ENCODE measurements at places on chromosomes 6 and 20.

DNA sequence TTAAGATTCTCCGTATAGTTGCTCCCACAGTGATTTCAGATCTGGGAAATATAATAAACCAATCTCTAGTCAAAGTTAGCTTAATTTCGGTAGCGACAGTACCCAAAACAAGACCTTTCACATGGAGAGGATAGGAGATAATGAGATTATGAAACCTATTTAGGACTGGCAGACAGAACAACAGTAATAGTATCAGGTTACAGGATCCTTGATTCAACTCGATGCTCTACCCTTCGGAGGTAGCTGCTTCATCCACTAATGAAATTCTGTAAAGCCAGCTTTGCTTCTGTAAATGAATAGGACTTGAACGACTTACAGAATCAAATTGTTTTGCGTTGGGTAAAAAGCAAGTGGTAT is 534 bp upstream of the AKIRIN2 start:
- DNase-seq: no peak

DNA sequence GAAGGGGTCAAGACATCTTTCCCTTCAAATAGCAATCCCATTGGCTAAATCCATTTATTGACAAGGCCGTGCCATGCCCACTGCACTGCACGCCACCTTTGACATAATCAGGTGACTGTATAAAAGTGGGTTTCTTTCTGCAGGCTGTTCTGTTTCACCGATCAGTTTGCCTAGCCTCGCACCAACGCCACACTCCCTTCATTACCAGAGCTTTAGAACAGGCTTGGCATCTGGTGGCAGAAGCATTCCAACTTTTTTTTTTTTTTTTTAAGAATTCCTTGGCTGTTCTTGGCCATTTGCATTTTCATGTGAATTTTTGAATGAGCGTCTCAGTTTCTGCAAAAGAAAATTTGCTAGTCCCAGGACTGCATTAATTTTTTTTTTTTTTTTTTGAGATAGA is 78.1 kb downstream of the PPP1R3G start:
- no peak for DNase-seq

DNA sequence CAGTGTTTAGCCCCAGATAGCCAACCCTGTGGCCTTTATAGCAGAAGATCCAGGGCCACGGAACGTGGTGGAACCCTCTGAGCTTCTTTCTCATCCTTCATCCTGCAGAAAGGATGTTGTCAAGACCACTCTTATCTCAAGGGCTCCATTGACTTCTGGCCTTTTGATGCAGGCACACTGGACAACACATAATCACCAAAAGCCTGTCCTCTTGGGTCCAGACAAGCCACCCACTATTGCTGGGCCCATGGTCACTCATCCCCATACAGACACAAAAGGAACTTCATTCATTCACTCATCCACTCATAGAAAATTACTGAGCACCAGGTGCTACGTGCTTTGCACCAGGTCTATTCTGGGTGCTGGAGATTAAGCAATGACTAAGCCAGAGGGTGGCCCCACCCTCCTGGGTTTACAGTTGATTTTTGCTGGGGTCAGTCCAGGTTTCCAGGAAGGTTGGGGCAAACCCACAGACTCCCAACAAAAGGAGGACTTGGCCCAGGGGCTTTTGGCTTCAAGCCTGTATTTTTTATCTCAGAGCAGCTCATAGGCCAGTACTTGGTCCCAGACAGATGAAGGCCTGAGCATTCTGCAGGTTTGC is 2.4 kb downstream of the CST8 start:
- no peak for DNase-seq

DNA sequence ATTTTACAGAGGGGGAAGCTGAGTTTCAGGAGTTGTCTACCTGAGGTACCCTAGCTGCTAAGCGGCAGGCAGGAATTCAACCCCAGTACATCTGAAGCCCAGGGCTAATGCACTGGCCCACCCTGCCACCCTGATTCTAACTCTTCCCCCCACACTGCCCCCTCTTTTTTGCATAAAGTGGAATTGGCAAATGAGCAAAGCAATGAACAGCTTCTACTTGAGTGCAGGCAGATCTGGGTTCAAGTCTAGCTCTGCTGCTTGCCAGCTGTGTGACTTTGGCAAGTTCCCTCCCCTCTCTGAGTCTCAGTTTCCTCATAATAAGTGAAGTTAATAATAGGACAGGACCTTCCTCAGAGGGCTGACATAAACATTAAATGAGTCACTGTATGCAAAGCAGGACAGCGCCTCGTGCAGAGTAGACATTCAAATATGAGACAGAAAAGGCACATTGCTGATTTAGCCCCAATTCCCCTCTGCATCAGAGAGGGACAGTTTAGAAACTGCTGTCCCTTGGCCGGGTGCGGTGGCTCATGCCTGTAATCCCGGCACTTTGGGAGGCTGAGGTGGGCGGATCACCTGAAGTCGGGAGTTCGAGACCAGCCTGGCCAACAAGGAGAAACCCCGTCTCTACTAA is 4.7 kb downstream of the ADA start:
- DNase-seq: peak; percentile 95

DNA sequence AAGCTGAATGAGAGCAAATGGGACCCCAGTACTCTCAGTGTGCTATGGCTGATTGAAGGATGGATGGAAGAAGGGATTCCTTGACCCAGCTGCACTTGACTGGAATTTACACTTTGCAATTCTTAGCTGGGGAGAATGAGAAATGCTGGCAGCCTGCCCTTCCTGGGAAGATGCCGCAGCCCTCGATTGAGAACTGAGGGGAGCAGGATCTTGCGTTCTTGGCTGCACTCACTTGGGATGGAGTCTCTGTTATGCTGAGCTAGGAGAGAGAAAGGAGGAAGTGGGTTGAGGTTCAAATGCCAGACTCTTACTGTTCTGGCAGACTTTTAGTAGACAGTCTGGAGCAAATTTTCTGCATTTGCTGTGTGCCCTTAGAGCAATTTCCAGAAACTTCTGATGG is 221.2 kb downstream of the FNDC1 start:
- no peak for DNase-seq

DNA sequence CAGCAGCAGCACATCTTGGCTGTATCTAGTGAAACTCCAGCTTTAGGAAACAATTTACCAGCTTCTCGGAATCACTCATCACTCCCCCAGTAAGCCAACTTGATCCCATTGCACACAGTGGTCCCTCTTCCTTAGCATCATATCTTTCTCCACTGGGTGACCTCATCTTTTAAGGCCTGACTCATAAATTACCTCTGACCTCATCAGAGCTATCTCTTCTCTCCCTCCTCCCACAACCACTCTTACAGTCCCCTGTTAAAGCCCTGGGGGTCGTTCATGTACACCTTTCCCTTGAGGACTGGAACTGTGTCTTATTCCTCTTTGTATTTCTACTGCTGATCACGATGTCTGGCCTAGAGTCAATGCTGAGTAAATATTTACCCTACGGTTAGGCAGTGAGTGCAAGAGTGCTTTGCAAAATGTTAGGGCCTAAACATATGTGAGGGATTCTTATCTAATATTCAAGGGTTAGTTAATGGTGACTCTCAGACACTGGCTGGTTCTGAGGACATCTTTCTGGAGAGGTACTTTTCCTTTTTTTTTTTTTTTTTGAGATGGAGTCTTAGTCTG is 187.2 kb downstream of the LRFN2 start:
- DNase-seq: no peak

DNA sequence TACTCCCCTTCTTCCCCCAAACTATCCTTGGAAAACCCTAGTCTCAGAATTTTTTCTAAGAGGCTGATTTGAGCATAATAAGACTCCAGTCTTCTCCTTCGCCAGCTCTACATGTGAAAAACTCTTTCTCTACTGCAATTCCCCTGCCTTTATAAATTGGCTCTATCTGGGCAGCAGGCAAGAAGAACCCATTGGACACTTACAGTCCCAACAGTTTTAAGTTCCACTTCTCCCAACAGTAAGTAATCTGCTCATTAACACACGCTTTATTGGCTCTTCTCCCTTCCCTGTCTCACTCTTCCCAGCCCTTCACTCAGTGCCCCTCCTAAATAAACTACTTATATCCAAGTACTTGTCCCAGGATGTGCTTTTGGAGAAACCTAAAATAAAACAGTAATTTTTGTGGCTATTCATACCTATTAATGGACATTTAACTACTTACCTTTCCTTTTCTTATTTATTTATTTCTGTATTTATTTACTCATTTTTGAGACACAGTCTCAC is 11.1 kb upstream of the DDR1 start:
- no peak for DNase-seq

DNA sequence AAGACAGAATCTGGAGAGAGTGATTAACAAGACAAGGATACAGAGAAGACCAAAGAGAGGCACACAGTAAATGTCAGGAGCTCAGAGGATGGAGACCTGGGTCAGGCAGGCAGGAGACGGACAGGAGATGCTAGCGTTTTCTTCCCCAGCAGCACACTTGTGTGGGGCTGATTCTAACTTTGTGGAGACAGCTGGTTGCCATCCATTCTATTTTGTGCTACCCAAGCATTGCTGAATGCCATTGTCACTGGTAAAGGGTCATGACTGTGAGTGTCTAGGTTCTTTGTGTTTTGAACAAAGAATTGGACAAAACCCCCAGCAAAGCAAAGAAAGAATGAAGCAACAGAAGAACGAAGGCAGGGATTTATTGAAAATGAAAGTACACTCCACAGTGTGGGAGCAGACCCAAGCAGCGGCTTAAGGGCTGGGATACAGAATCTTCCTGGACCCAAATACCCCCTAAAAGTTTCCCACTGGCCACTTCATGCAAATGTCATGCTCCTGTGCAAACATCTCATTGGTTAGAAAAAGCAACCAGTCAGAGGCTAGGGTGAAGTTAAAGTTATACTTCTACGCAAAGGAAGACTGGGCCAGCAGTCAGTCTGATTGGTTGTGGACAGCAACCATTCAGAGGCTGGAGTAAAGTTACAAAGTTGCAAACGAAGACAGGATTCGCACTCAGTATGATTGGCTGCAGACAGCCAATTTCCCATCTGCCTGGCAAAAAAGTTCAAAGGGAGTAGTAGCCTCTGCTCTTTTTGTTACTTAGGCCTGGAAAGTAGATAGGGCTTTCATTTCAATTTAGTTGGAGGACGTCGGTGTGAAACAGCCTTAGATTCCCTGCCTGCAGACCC is 17.5 kb downstream of the PTK7 start:
- no peak for DNase-seq

- DNase-seq: no peak
Measured at GRCh38 chr6:37491171-37491829, 8.4 kb downstream of the CCDC167 start.

DNA sequence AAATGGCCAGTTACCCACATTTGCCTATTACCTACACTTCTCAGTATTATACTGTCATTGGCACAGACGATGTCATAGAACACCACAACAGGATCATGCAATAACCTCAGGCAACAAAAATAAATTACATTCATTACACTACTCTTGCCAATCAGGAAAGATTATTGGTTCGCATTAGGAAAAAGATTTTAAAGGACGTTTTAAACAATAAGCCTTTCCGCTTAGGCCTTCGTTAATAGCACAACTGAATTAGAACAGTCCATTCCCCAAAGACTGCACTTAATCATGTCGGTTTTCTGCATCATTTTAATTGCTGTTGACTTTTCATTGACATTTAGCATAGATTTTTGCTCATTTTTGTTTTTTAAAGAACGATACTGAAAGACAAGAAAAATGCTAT is 912 bp upstream of the SENP6 start:
- DNase-seq: peak; percentile 31

DNA sequence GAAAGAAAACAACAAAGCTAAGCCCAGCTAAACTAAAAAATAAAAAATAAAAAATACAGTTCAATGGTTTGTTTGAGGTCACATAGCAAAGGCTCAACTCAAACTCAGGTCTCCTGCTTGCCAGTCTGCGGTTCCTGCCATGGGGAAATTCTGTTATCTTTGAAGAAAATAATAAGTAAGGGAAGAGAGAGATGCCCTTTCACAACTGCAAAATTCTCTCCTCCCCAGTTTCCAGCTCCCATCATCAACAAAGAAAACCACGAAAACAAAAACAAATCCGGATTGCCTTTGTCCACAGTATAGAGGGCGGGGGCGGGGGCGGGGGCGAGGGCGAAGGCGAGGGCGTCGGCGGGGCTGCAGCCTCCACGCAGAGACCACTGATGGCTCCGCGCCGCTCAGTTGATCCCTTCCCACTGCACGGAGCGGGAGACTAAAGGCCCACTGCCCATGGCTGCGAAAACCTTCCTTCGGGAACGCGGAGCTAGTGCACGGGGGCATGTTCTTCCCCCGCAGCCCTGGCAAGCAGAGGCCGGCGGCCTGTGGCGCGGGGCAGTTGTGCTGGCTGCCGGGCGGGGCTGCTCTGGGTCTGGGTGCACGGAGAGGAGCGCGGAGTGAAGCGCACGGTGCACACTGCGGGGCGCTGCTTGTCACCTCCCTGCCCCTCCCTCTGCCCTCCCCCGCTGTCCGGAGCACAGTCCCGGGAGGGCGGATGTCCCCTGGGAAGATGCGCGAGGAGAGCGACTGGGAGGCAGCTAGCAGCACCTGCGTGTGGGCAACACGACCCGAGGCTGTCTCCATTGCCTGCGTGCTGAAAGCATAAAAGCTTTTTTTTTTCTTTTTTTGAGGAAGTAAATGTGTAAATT is 54.1 kb upstream of the TPD52L1 start:
- DNase-seq: no peak

GRCh38 chr6:156256161-156256560 is 521.0 kb upstream of the ARID1B start:
- DNase-seq: no peak

GRCh38 chr6:96520171-96521115 is 1.2 kb upstream of the UFL1 start:
- peak; percentile 10 for DNase-seq
